Stimulated activated CD8-positive, alpha-beta memory T cell treated with anti-CD3 and anti-CD28 coated beads, Interleukin-4, amount 100 ng/mL, for 1 hour (primary cell): ENCODE measurements at places on chromosomes 3 and 15.

- no peak for DNase-seq
These were observed 3.3 kb upstream of the LRTM1 start for GRCh38 chr3:54931182-54931581.

DNA sequence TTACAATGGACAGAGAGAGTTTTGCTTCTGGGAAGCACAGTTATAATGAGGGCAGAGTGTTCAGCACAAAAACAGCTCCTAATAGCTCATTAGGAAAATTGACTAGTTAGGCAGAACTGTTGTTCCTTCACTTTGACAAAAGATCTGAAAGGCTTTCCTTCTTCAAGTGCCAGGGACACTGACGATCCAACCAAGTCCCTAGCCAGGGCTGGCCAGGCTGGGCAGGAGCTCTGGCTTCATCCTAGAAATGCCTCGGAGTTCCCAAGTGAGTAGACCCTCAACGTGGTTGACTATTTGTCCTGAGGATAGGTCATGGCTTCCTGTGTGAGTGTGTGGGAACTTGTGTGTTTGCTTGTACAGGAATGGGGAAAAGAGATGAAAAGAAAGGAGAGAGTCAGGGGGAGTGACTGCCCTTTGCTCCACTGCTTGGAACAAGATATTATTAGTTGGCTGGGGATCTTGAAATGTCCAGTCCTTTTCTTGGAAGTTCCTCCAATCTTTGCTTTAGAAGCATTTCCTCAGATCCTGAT lies 617.9 kb downstream of the NTRK3 start:
- no peak for DNase-seq

DNA sequence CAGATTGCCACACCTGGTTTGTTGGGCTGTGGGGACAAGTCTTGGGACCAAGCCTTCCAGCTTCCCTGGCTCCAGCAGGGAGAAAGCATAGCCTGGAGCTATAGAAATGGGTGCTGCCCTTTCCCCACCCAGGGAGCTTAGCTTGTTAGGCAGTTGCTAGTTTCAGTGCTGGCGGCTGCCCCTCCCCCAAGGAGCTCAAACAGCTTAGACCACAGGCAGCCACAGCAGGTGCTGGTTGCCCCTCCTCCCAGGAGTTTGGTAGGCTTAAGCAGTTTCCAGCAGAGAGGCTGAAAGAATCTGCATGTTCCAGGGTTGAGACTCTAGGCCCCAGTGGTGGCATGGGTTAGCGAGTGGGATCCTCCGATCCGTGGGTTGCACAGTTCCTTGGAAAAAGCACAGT lies 889.7 kb downstream of the IGSF11 start:
- DNase-seq, result no peak

GRCh38 chr3:118435851-118436350 lies 598.7 kb downstream of the IGSF11 start:
- no peak for DNase-seq

- DNase-seq, result no peak
These were observed 21.6 kb upstream of the SPTBN5 start for GRCh38 chr15:41915255-41915994.

DNA sequence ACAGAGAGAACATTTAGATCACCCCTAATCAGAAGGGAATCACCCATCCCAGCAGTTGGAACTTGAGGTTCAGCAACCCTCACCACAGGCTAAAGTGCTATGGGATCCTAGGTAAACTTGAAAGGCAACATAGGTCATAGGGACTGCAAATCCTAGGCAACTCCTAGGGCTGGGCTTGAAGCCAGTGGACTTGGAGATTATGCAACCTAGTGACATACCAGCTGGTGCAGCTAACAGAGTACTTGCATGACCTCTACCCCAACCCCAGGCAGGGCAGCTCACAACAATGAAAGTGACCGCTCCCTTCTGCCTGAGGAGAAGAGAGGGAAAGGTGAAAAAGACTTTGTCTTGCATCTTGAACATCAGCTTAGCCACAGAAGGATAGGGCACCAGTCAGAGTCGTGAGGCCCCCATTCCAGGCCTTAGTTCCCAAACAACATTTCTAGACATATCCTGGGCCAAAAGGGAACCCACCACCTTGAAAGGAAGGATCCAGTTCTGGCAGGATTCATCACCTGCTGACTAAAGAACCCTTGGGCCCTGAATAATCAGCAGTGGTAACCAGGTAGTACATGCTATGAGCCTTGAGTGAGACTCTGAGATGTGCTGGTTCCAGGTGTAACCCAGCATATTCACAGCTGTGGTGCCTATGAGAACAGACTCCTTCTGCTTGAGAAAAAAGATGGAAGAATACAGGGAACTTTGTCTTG lies 37.6 kb upstream of the FBN1 start:
- no peak for DNase-seq

DNA sequence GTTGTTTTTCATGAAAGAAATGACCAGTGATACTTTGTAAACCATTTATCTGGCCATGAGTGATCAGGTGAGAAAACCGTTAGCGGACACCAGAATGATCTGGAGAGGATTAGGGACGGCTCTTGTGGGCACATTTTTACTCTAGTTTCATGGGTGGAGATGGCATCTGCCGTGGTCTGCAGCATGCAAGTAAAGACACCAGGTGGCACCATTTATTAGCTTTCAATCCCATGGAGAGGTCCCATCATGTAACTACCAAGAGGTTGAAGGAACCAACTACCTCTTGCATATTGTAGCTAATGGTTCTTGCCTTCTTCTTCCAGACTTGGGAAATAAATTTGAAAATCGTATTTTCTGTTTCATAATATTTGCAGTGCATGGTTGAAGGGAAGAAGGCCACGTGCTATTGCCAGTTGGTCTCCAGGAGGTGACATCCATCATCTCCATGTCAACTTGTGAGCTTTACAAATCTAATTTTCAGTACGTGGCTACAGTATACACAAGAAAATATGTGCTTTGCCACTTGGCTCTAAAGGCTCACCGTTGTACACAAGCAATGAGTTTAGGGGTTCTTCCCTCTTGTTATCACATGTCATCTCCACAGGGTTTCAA lies 1.5 kb upstream of the MAPKBP1 start:
- DNase-seq, result peak; percentile 23

- no peak for DNase-seq
These were observed 73.7 kb upstream of the PROK2 start for GRCh38 chr3:71858503-71859122.

DNA sequence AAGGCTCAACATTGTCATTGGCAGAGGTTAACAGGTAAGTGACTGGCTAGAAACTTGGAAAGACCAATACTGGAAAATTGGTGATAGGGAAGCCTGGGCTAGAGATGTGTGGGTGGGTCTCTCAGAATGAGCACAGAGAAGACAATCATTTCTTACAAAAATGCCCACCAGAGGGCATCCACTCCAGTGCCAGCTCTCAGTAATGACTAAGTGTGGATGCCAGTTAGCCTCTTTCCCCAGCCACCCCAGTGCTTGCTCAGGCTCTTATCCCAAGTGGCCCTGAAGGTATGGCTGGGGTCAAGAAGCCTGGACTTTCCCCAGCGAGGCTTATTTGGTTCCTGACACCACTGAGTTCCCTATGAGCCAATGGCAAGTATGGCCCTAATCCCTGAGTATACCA lies 115.9 kb upstream of the ST8SIA2 start:
- no peak for DNase-seq

GRCh38 chr15:90959894-90960293 lies 5.2 kb downstream of the RCCD1 start:
- no peak for DNase-seq

DNA sequence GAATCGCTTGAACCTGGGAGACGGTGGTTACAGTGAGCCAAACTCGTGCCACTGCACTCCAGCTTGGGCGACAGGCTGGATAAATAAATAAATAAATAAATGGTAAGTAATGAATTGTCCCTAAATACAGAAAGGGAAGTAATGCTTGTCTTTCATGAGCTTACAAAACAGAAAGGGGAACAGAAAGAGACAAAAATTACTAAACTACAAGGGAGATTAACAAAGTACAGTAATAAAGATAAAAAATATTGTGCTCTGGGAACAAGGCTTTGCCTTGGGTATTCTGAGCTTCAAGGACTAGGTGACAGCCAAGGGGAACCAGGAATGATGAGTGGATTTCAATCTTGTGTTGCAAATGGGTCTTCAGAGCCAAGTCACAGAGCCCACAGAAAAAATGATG lies 9.2 kb upstream of the HLTF start:
- no peak for DNase-seq

DNA sequence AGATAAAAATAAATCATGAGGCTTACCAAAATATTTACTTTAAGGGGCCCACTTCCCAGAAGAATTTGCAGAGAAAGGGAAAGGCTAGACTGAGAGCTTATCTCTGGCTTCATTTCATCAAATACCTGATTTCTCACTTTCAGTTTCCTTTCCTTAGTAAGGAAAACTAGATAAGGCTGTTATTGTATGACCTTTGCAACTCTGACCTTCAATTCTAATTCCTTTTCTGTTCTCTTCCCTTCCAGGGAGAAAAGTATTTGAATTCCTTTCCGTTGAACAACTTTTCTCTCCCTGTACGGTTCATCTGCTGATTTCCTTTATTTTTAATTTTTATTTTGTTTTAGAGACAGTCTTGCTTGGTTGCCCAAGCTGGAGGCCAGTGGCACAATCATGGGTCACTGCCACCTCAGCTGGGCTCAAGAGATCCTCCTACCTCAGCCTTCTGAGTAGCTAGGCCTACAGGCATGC lies 7.1 kb upstream of the PXK start:
- DNase-seq, result no peak

GRCh38 chr15:81469154-81469553 lies 95.1 kb upstream of the TMC3 start:
- DNase-seq, result no peak
